ENCODE measurements at places on chromosomes 4 and X.

DNA sequence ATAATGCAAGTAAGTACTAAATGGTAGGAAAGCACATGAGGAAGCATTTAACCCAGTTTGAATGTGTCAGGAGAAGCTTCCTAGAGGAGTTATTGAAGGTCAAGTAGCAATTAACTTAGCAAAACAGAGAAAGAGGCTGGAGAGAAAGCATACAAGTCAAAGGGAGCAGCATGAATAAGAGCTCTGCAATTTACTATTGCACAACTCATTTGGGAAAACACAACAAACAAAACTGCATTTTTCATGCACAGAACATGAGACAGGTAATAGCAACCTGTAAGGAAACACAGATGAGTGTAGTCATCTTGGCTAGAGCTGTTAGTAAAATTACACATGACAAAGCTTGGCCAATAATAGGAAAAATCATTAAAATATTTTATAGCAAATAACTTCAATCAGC lies 538.1 kb downstream of the PPP4R3C start:
- no peak for DNase-seq

GRCh38 chrX:136204571-136204970 lies 46.6 kb downstream of the MAP7D3 start:
- DNase-seq: peak; percentile 47

DNA sequence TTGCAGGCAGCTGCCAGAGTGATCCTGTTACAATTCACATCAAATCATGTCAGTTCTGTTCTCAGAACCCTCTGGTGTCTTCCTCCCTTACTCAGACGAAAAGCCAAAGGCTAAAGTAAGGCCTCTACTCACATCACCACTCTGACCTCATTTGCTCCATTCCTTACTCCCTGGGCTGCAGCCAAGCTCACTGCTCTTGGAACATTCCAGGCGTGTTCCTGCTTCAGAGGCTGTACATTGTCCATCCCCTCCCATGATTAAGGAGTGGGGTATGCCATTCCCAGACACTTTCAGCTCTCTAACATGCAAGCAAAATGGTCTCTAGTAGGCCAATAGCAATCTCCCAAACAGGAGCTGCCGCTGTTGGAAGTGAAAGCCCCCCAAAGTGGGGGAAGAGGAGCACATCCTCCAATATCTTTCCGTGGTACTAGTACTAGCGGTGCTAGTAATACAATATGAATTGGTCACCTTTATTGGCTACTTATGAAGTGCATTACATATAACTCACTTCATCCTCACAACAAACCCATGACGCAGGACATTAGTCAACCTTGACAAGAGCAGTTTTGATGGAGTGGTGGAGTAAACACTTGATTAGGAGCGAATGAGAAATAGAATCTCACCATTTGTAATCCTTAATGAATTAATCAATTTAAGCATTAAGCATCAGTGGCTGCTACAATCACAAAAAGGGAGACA lies 15.0 kb downstream of the GAB3 start:
- DNase-seq: no peak

GRCh38 chr4:158282252-158282651 lies 72.0 kb downstream of the TMEM144 start:
- DNase-seq: no peak

DNA sequence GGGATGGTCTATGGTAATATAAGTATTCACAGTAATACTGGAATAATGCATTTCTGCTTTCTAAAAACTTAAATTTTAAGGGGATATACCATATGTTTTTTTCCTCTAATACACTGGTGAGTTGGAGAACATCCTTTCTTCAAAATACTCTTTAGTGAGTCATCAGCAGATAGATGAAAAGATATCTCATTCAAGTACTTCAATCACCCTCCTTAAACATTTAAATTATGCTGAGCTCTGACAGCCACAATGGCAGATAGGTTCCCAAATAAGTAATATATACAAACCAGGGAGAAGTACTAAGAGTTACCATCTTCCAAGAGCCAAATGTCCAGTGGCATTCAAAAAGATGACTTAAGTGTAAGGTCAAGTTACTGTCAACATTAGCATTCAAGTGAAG lies 52.2 kb downstream of the AMMECR1 start:
- no peak for DNase-seq

DNA sequence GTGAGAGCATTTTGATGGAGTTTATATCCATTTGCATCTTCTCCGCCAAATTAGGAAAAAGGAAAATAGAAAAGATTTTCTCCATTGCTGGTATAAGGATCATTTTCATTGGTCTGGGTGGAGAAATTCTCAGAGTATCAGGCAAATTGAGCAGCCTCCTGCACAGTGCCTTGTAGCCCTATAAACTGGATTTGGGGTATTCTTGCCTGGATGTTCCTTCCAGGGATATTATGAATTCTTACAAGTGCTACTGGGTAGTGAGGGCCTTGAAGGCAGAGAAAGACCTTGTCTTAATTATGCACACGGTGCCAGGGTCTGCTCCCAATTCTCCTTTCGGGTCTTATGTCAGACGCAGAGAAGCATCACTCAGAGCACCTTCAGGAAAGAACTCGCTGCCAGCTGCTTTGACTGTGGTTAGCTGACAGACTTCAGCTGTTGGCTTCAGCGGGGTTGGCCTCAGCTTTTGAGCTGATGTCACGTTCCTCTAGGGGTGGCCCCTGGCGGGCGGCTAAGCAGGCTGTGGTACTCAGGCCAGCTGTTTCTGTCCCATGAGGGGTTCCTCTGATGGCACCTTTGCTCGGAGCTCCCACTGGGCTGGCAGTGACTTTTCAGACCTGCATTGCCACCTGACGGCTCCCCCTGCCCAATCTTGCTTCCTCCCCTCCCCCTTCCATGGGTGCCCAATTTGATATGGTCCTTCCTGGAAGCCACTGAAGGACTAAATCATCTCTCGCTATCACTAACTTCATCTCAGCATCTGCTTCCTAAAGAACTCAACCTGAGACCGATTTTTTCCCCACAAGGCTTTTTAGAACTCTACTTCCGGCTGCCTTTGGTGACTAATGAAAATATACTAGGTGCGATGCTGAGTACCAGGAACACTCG lies 519.5 kb downstream of the BCOR start:
- DNase-seq: peak; percentile 29

DNA sequence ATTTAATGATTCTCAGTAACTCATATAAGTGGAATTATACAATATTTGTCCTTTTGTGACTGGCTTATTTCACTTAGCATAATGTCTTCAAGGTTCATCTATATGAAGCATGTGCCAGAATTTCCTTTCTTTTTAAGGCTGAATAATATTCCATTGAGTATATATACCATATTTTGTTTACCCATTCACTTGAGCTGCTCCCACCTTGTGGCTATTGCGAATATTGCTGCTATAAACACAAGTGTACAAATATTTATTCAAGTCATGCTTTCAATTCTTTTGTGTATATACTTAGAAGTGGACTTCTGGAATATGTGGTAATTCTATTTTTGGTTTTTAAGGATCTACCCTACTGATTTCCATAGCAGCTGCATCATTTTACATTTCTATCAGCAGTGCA lies 219.1 kb downstream of the MID1 start:
- DNase-seq: no peak

- no peak for DNase-seq
Observed at GRCh38 chrX:72330131-72330530, 24.4 kb upstream of the CITED1 start.

DNA sequence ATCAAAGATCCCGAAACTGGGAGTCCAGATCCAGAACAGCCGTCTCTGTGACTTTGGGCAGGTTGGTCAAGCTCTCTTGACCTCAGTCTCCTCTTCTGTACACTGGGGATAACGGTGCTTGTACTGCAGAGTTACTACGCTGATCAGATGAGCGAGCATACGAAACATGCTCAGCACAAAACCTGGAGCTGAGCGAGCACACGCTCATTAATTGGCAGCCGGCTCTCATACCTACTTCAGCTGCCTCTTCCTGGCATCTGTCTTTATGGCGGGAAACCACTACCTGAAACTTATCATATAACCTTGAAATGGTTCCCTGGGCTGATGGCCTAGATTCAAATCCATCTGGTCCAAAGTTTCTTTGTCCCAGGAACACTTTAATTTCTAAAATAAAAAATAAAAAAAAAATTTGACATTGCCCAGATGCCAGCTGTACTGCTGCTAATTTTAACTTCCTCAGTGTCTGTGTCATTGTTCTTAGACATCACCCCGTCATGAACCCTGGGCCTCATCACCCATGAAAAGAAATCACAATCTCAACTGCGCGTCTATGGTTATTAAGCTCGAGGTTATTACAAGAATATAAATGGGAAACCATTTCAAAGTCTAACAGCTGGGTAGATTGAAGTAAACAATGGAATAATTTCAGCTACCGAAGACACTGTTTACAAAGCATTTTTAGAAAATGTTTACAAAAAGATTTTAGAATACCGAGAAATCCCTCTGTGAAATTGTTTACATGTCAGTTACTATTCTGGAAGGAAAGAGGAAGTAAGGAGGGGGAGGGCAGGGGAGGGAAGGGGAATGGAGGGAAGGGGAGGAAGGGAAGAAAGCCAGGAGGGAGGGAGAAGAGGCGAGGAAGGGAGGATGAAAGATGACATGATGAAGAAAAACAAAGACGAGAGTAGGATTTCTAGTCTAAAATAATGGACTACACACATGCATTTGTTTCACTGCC lies 49.0 kb downstream of the CRMP1 start:
- DNase-seq: no peak
